Putamen (tissue), 1 donor: ENCODE measurements at places on chromosomes 11 and 22.

DNA sequence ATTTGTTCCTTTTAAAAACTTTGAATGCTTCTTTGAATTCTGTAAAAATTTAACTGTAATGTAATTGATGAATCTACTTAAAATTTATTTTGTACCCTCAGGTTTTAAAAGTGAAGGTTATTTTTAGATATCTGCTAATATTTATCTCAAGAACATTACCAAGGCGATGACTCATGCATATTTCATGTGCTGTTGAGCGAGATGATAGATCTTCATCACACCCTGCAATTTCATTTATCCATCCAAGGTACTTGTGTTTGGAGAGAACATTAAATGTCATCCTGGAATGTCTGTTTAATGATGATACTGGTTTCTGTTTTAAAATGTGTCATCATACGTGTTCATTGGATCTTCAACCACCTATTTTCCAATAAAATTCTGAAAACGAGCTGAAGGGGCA lies 6.7 kb upstream of the OOSP4A start:
- no peak for DNase-seq

GRCh38 chr22:37982938-37983859 lies 1.2 kb downstream of the SOX10 start:
- DNase-seq = no peak

GRCh38 chr22:43185860-43186261 lies 1.1 kb downstream of the TTLL12 start:
- DNase-seq = peak; percentile 21

GRCh38 chr11:73157101-73158010 lies 15.2 kb upstream of the FCHSD2 start:
- no peak for DNase-seq

GRCh38 chr22:30250661-30251267 lies 4.2 kb upstream of the LIF start:
- no peak for DNase-seq

DNA sequence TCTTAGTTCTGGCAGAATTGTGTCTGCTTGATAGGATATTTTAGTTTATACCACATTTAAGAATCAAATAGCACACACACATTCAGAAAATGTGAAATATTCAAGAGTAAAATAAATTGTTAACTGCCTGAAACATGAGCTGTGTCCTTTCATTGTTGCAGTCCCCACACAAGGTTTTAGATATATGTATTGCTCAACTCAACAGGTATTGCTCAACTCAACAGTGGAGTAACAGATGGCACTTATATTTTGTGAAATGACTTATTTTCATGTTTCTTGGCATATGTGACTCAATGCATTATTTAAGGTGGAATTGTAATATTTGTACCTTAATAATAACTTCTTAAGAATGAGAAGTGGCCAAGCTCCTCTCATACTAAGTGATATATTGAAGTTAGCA lies 760.3 kb downstream of the CNTN5 start:
- no peak for DNase-seq

- no peak for DNase-seq
Observed at GRCh38 chr22:42611051-42611450, 3.6 kb downstream of the POLDIP3 start.

- DNase-seq = no peak
Observed at GRCh38 chr11:16184588-16184987, 171.8 kb downstream of the SOX6 start.

DNA sequence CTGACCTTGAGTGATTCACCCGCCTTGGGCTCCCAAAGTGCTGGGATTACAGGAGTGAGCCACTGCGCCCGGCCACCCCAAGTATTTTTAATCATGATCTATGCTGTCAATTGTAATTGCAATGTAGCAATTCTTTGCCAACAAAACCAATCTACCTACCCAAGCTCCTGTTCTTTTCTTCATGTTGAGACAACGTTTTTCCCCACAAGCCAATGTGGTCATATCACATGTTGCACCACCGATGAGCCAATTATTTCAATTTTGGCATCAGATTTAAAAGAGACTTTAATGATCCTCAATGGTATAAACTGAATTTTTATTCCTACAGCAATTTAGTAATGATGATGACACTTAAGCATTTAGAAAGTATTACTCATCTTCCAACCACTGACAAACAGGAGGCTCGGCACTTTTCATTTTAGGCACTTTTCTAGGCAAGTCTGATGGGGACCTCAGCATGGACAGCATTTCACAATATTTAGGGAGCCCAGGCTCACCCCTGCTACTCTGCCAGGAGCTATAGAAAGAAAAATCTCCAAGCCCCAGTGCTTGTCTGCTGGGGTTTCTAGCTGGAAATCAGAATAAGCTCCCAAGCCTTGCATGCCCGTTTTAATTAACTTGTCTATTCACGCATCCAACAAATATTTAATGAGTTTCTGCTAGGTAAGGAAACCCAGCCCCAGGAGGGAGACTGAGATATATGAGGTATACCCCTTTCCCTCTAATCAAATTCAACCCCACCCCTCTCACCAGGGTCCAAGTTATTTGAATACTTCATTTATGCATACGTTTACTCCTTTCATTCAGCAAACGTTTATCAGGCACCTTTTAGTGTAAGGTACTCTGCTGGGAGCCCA lies 291.4 kb downstream of the ST3GAL4 start:
- DNase-seq = no peak

DNA sequence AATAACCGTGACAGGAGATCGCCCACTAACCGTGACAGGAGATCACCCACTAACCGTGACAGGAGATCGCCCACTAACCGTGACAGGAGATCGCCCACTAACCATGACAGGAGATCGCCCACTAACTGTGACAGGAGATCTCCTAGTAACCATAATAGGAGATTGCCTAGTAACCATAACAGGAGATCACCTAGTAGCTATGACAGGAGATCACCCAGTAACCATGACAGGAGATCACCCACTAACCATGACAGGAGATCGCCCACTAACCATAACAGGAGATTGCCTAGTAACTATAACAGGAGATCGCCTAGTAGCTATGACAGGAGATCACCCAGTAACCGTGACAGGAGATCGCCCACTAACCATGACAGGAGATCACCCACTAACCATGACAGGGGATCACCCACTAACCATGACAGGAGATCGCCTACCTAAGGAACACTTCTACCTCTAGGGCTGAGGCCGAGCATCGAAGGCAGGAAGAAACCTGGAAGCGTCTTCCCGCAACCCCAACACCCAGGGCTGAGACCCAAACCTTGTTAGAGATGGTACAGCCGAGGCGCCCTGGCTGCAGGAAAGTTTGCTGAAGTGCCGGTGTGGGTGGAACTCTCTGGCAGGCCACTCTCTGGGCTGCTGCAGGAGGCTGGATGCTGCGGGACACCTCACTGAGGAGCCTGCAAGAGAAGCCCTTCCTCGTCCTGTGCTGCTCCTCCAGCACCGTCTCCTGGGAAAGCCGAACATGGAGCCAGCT lies 67.5 kb upstream of the THY1 start:
- no peak for DNase-seq

DNA sequence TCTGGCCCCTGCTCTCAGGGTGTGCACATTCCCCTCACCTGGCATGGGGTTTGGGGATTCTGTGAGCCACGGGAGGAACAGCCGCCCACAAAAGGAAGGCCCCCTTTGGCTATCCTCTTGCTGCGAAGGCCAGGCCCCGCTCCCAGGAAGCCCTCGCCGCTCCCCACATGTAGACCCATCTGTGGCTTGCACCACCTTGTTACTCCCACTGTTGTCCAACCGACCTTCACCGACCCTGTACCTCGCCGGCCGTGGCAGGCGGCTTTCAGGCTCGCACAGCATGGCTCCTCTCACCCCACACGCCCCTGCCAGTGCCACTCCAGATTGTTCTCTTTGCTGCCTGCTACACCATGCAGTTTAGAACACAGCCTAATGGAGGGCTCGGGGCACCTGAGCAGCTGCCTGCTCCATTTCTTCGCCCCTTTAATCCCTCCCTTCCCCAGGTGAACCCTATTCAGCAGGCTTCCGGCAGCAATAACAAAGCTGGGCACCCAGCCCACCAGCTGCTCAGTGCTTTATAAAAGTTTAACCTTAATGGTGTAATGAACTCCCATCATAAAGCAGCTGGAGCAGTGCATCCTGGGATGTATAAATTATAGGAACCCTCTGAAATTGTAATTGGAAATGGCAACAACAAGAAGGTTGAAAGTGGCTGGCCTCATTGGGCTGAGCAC lies 10.7 kb downstream of the DAGLA start:
- DNase-seq = no peak

DNA sequence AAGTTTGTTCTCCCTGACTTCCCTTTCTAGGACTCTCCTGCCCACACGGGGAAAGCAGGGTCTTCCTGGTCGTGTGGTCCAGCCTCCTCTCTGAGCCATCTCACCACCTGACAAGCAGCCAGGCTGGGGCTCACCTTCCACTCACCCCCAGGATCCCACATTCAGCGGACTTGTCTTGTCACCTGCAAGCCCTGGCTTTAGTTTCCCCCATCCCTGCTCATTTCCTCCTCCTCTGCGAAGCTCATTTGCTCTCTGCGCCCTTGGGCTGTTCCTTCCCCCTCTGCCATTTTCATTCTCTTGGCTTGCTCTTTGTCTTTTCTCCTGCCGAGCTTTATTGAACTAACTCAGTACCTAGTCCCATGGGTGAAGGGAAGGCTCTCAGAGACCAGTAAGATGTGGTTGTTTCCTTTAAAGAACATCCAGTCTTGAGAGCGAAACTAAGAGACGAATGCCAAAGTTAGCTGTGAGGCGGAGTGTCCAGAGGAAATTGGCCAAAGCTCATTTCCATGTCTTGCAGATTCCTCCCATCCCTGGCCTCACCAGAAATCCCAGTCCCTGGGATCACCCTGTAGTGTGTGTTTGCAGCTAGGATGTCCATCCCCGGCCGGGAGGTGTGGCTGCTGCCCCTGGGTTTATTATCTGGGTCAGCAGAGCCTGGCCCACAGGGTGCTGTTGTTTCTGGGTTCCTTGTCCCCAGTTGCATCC lies 2.0 kb downstream of the ST14 start:
- no peak for DNase-seq

DNA sequence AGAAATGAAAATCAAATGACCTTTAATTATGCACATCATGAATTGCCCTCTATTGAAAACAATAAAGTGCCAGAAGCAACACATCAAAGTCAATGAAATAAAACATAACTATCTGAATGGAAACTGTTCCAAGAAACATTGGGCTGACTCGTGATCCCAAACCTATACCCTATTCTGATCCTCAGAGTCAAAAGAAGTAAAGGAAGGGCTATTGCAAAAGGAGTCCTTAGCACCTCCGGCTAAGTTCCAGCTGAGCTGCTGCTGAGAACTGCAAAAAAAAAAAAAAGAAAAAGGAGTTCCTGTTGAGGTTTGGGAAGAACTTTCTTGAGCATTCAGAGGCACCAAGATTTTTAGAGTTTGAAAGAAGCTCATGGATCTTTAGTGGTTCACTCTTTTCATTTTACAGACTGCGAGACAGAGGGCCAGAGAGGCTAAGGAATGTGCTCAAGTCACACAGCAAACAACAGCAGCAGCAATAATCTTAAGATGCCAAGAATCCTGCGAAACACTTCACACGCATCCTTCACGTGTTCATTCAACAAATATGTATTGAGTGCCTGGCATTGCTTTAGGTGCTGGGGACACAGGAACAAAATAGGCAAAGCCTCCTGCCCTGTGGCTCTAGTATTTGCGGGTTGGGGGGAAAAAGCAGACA lies 841 bp upstream of the TMPRSS13 start:
- DNase-seq = no peak

DNA sequence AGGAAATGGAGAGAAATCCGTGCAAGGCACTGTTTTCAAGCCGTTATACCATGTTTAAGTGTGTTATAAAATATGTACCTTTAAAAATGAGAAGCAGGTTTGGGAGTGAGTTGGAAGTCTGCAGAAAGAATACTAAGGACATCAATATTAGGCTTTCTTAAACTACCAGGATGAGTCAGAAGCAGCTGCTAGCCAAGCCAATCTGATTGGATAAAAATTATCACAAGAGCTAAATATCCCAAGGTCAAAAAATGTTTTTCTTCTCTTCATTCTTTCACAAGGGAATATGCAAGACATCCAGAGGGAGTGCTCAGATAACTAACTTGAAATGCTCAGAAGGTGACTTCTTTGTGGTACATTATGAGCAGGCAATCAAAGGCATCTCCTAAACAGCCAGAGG lies 19.3 kb upstream of the CKAP5 start:
- DNase-seq = no peak

GRCh38 chr22:30044369-30044768 lies 35.9 kb upstream of the HORMAD2 start:
- no peak for DNase-seq

GRCh38 chr11:41955066-41955465 lies 495.6 kb upstream of the LRRC4C start:
- DNase-seq = no peak

DNA sequence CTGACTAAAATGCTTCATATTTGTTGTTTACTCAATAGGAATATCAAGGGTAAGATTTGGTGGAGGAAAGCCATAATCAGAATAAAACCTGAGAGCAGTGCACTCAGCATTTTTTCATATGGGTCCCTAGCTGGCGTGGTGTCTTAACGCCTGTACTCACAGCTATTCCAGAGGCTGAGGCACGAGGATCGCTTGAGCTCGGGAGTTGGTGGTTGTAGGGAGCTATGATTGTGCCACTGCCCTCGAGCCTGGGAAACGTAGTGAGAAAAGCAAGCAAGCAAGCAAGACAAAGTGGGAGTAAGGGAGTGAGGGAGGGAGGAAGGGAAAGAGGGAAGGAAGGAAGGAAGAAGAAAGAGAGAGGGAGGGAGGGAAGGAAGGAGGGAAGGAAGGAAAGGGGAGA lies 242.5 kb downstream of the OR4C45 start:
- DNase-seq = no peak

GRCh38 chr22:38270091-38270992 lies 2.5 kb downstream of the TMEM184B start:
- DNase-seq = peak; percentile 63

- no peak for DNase-seq
Observed at GRCh38 chr22:47322854-47323253, 560.4 kb downstream of the TBC1D22A start.

DNA sequence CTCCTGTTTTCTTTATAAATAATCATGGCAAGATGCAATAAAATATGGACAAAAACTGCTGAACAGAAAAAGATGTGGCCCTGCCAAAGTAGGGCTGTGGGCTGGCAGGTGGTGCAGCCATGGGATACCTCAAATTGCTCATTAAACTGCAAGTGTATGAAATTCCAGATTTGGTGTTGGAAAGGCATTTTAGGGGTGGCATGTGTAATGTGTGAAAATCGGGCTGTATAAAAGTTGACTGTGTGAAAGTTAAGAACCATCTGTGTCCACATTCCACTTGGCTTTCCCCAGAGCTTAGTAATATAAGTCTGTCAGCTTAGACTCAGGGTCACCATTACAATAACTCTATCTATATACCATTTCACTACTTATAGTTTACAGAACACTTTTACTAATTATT lies 34.8 kb upstream of the FZD4 start:
- no peak for DNase-seq

DNA sequence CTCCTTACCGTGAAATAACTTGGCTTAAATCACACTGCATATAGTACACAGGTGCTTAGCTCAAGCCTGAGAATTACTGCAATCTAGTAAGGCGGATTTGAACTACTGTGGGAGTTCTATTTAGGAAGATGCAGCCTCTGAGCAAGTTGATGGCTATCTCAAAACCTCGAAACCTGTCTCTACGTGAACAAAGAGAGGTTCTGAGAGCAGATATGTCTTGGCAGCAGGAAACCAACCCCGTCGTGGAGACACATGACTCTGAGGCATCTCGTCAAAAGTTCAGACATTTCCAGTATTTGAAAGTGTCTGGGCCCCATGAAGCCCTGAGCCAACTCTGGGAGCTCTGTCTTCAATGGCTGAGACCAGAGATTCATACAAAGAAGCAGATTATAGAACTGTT lies 5.9 kb downstream of the ZNF215 start:
- DNase-seq = no peak
